ENCODE measurements at places on chromosomes 1 and 21.

DNA sequence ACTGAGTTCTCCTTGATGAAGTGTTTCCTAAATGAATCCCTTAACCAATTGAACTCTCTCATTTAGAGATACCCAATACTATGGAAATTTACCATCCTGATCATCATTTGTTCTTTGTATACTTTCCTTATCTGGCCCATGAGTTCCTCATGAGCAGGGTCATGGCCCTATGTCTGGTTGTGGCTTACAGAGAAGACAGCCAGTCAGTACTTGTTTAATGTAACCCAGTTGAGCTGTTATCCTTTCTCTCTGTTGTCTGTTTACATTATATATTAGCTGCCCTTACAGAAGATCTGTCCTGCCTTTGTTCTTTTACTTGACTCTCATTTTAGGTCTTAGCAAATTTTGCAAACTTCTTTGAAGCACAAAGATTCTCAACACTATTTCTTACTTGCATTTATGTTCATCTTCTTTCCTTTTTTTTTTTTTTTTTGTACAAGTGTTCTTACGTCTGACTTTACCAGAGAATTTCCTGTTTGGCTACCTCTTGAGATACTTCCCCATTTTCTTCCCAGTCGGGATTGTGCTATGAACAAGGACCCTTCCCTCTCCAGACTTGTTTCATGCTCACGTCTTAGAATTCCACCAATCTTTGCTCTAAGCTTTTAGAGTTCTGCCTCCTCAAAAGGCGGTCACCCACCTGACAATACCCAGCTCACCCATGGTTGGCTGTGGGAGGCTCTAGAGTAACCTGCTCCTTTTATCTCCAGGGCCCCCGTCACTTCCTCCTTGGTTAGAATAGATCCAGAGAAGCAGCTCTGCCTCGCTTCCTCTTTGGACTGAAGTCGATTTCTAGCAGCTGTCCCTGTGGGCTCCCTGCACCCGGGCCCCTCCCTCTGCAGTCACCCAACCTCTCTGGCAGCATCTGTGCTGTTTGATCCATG is 53.6 kb upstream of the RUNX1 start:
- DNase-seq = no peak

- DNase-seq = no peak
Observed at GRCh38 chr1:40689737-40690136, 1.8 kb upstream of the NFYC start.

- DNase-seq = peak; percentile 3
Observed at GRCh38 chr1:175572932-175573868, 170.2 kb downstream of the TNR start.

DNA sequence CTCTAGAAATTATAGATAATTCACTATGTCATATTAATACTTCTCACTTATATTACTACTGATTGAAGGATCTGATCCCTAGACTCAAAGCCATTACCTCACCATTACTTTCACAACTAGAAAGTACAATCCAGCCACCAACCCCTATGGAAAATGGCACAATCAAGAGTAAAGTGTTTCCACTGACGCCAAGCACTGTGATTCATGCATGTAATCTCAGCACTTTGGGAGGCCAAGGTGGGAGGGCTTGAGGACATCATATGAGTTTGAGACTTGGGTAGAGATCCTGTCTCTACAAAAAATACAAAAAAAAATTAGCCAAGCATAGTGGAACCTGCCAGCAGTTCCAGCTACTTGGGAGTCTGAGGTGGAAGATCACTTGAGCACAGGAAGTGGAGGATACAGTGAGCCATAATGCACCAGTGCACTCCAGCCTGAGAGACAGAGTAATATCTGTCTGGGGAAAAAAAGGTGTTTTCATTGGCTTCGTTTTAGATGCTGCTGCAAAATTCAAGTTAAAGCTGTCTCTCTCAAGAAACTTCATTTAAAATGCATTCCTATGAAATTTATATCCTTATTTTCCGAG is 126.5 kb downstream of the AKT3 start:
- DNase-seq = no peak

DNA sequence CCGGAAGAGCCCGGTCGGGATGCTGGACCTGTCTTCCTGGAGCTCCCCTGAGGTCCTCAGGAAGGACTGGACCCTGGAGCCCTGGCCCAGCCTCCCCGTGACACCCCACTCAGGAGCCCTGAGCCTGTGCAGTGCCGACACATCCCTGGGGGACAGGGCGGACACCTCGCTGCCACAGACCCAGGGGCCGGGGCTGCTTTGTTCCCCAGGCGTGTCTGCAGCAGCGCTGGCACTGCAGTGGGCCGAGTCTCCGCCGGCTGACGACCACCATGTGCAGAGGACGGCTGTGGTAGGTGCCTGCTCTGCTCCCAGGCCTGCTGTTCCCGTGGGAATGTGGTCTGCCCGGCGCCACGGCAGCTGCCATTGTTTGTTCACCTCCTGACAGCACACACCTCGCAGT is 42.1 kb upstream of the DIP2A start:
- no peak for DNase-seq

DNA sequence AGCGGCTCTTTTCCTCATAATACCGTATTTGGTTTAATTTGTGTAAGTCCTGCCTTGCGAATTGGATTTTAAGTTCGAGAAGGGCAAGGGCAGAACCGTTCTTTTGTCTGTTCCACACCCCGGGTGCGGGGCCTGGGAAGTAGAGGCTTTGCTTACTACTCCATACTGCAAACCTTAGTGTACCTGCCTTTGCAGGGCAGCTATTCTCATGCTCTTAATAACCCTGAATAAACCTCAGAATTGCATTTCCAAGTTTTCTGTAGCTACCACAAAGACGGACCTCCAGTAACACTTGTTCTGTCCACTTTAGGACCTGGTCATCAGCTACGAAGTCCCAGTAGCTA is 657 bp upstream of the HNRNPU start:
- DNase-seq = no peak

GRCh38 chr1:5754817-5755551 is 237.2 kb downstream of the NPHP4 start:
- no peak for DNase-seq

GRCh38 chr21:28775071-28775470 is 217.6 kb downstream of the LTN1 start:
- peak; percentile 82 for DNase-seq

DNA sequence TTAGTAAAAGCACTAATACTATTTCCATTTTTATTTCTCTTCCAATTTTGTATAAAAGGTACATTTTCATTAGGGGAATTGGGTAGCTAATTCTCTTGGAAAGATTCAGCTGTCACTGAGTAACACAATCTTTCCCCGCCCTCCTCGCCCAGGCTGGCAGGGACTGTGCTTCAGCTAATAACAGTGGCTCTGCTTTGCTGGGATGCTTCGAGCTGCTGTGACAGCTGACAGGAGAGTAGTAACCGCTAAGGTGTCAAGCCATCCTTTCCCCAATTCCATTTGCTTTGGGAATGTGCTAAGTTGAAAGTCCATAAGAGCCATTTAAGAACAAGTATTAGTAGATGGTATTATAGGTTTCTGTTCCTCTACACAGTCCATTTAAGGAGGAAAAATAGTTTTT is 106.7 kb upstream of the NRIP1 start:
- DNase-seq = no peak

- no peak for DNase-seq
Observed at GRCh38 chr1:13824626-13825025, 124.6 kb downstream of the PRDM2 start.

DNA sequence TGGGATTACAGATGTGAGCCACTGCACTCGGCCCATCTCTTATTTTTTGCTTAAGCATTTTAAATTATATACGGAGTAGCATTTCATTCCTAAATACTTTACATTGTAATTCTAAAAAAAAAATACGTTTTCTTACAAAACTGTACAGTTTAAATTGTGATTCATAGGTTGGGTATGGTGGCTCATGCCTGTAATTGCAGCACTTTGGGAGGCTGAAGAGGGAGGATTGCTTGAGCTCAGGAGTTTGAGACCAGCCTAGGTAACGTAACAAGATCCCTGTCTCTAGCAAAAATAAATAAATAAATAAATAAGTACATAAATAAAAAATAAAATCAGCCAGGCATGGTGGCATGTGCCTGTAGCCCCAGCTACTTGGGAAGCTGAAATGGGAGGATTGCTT is 24.6 kb downstream of the TBCE start:
- DNase-seq = no peak

GRCh38 chr1:1307261-1307922 is 338 bp downstream of the ACAP3 start:
- no peak for DNase-seq

DNA sequence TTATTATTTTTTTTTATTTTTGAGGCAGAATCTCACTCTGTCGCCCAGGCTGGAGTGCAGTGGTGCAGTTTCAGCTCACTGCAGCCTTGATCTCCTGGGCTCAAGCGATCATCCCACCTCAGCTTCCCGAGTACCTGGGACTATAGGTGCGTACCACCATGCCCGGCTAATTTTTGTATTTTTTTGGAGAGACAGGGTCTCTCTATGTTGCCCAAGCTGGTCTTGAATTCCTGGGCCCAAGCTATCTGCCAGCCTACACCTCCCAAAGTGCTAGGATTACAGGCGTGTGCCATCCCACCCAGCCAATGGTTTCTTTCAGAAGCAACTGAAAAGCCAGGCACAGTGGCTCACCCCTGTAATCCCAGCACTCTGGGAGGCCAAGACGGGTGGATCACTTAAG is 2.3 kb downstream of the KRTCAP2 start:
- DNase-seq = no peak

- DNase-seq = no peak
Observed at GRCh38 chr1:227900571-227901051, 47.1 kb downstream of the WNT9A start.

- no peak for DNase-seq
Observed at GRCh38 chr1:116911188-116911553, 1.5 kb downstream of the PTGFRN start.

- no peak for DNase-seq
Observed at GRCh38 chr1:94989911-94990473, 63.1 kb upstream of the CNN3 start.

DNA sequence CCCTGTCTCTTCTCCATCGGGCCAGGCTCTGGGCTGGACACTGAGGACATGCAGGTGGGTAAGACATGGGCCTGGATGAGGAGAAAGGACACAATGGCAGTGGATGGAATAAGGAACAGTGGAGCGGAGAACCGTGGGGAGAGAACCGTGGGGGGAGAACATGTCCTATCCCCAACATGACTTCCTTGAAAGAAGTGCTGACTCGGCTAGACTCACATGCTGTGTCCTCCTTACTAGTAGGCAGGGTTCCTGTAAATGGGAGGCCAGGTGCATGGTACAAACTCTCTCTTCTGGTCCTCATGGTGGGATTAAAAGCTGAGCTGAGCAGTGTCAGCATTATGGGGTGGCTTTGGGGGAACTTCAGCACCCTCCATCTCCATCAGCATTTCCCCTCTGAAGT is 137.4 kb upstream of the CSF3R start:
- no peak for DNase-seq

GRCh38 chr1:19477284-19478249 is 7.8 kb downstream of the CAPZB start:
- peak; percentile 58 for DNase-seq

- no peak for DNase-seq
Observed at GRCh38 chr21:43274022-43274945, 105.5 kb downstream of the CRYAA start.

GRCh38 chr1:150210091-150210490 is 25.8 kb downstream of the ANP32E start:
- DNase-seq = no peak

DNA sequence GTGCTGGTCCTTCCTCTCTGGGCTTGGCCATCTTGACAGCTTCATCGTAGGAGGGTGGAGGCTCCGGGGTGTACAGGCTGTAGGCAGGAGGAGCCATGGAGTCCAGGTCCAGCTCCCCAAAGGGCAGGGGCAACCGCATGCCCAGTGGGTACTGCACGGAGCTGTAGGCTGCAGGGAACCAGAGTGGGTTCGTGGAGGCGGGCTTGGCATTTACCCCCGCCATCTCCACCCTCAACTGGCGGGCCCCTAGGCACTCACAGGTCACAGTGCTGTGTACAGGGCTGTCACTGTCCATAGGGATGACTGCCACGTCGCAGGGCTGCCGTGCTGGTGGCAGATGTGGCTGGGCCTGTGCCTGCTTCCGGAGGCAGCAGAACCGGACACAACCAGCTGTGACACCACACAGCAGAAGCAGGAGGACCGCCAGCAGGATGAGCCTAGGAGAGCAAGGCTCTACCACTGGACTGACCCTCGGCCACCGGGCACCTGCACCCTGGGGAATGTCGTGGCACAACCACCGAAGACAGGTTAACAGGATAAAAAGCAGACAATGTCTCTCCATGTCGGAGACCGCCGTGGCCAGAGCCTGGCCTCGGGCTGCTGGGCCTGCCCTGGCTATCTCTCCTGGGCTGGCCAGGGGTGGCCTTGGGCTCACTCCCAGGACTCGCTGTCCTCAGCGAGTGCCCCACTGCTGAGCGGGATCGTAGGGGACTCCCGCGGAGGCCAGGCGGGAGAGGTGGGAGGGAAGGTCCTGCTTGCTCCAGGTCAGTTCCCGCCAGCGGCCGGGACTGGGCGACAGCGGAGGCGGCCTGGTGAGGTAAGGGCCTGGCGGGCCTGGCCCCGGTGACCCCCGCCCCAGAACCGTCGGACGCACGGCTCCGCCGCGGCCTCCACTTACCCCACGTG is 831 bp downstream of the TMEM52 start:
- DNase-seq = no peak

DNA sequence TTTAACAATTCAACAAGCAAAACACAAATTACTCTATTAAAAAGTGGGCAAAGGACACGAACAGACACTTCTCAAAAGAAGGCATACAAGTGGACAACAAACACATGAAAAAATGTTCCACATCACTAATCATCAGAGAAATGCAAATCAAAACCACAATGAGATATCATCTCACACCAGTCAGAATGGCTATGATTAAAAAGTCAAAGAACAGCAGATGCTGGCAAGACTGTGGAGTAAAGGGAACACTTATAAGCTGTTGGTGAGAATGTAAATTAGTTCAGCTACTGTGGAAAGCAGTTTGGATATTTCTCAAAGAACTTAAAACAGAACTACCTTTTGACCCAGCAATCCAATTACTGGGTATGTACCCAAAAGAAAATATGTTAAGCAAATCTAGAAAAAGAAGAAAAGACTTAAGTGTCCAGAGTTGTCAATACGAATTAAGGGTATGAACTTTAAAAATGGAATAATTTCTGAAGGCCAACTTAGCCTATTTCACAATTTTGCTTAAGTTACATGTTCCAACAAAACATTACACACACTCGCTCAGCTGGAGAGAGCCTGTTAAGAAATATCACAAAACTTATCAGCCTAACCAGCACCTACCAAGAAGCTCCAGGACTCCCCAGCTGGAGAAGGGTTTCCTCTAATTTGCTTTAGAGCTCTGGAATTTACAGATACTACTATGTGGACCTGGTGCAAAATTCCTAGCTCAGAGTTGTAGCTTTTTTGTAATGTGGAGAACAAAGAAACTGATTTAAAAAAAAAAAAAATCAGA is 232.1 kb downstream of the DUSP10 start:
- no peak for DNase-seq

DNA sequence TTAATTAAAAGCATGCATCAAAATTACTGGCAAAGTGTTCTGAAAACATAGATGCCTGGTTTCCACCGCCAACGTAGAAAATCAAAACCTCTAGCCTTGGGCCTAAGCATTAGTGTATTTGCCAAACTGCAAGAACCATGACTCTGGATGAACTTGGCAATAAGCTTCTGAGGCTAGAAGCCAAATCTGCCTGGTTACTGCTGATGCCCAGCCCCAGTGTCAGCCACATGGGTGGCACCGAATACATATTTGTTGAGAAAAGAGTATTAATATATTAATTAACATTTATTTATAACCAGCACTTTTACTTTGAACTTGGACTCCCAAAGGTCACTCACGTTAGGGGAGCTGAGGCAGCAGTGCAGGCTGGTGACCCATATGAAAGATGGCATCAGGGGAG is 140.6 kb upstream of the HMGB4 start:
- no peak for DNase-seq

- DNase-seq = no peak
Observed at GRCh38 chr1:28976248-28976647, 61.9 kb downstream of the EPB41 start.
